ENCODE measurements at places on chromosomes 4 and X.
A peak's percentile ranks its signal among the peaks of the same experiment; 100 is the strongest.

DNA sequence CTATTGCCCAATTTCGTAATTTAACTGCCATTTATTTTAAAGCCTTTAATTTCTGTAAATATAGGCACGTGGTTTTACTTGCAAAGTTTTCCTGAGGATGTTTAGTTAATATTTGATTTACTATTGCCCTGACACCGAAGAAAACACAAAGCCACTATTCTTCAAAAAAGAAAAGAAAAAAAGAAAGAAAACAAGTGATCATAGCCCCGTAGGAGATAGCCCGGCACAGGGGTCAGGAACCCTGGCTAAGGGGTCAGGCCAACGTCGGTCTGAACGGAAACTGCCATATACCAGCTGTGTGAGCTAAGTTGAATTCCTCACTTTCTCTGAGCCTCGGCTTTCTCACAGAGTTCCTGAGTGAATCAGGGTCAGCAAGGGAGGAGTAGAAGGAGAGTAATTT lies 17.7 kb upstream of the LAMP2 start:
- no peak for DNase-seq

DNA sequence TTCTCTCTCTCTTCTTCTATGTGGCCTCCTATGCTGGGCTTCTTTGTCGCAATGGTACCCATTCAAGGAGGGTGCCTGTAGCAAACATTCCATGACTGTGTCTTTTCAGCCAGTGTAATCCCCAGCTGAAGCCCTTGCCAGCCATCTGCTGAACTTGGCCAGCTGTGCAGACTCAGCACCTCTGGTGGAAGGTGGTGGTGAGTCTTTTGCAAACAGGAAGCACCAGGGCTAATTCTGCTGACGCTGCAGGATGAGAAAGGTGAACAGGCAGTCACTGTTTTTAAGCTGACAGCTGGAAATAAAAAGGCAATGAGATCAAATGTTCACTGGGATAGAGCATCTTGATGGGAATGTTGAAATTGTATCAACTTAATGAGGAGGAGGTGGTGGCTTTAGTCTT lies 298.7 kb upstream of the CLNK start:
- peak; percentile 15 for DNase-seq

GRCh38 chr4:45072981-45073380 lies 346.6 kb upstream of the GNPDA2 start:
- no peak for DNase-seq

GRCh38 chr4:147793569-147794313 lies 61.9 kb downstream of the ARHGAP10 start:
- no peak for DNase-seq

DNA sequence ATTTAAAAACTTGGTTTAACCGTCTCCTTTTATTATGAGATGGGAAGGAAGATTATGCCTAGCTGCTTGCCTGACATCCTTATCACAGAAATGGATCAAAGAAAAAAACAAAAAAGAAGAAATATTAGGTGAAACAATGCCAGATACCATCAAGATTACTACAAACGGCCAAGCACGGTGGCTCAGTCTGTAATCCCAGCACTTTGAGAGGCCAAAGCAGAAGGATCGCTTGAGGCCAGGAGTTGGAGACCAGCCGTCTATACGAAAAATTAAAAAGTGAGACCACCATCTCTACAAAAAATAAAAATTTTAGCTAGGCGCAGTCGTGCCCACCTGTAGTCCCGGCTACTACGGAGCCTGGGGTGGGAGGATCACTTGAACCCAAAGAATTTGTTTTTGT lies 2.3 kb downstream of the FRYL start:
- DNase-seq, result no peak

DNA sequence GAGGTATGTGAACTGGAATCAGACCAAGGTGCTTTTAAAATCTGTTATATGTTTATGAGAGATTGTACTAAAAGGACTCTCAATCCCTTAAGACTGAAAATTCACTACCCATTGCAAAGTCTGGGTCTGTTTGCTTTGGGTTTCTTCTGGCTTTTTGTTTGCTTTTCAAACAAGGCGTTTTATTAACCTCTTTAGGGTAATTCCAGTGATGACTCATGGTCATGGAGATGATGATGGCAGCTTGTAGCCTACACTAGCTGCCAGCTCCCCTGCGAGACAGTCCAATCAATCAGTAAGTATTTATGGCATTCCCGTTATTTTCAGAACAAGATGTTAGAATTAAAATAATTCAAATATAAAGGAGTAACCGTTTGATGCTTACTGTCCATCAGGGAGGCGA lies 643.8 kb upstream of the FTHL17 start:
- no peak for DNase-seq

DNA sequence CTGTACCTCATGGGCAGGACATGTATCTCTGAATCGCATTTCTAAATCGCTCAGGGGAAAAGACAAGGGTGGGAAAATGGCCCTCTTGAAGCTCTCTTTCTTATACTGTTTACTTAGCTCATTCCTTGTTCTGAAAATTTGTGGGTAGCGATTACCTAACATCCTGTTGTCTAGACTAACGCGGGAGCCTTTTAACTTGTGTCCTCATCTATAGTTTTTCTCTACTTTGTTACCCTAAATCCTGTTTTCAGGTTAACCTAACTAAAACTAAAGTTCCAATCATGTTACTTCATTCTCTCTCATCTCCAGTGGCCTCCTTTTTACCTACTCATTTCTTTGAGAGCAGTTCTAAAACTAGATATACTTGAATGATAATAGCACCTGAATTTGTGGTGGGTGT lies 45.0 kb downstream of the SNX25 start:
- DNase-seq, result no peak

DNA sequence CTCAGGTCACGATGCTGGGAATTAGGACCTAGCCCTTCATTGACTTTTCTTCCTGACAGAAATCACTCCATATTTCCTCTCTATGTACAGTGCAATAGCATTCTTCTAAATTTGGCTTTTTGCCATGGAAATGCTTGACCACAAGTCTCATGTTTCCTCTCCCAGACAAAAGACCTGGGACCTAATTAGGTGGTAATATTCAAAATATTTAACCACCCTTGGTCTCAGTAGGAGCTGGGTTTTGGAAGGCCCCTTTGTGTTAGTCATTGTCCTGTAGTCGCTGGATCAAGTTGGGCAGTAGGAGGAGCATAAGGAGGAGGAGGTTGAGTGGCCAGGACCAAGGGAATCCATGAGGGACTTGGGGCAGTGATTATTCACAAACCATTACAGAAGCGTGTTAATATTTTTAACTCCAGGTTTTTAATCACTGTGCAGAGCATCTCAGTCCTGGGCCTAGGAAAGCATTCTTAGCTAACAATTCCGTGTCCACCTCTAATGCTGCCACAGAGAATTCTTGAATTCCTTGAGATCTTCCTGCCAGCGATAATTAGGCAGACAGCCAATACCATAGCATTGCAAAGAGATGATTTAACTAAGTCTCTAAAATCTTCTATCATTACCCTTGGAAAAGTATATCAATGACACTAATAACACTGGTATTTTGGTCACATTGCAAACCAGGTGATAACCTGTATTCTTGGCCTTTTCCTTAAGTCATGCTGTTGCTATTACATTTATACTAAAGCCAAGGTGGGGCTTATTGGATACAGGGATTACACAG lies 25.0 kb upstream of the SHROOM4 start:
- no peak for DNase-seq

GRCh38 chrX:118474586-118474985 lies 21.0 kb upstream of the DOCK11 start:
- no peak for DNase-seq

GRCh38 chrX:29531336-29531735 lies 684.0 kb upstream of the MAGEB2 start:
- no peak for DNase-seq

DNA sequence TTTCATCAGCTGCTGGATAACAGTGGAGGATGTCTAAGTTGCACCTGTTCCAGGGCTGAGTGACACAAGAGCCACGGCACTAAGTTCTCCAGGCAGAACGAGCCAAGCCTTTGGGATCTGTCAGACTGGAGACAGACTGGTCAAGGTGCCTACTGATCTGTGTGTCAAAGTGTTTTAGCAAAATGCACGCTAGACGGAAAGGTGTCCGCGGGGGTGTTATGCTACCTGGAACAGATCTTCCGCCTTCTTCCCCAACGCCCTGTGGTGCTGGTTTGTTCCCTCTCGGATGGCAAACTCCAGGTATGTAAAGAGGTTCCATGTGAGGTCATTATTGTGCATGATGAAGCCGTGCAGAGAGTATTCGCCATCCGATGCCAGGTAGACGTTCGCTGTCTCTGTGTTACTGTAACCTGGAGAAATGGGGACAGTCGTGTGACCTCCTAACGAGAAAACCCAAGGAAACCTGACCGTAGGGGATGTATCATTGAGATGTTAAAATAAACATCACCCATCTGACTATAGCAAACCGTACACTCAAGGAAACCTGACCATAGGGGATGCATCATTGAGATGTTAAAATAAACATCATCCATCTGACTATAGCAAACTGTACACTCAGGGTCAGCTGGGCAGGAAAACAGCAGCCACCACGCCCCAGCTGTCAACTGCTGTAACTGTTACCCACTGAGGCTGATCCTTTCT lies 29.7 kb upstream of the SLC25A6 start:
- DNase-seq, result no peak
